Stimulated activated CD8-positive, alpha-beta memory T cell treated with anti-CD3 and anti-CD28 coated beads, Interleukin-4, amount 100 ng/mL, for 1 hour (primary cell): ENCODE measurements at places on chromosomes 4 and X.
A peak's percentile ranks its signal among the peaks of the same experiment; 100 is the strongest.

GRCh38 chr4:113586072-113586471 is 175.5 kb downstream of the CAMK2D start:
- no peak for DNase-seq

DNA sequence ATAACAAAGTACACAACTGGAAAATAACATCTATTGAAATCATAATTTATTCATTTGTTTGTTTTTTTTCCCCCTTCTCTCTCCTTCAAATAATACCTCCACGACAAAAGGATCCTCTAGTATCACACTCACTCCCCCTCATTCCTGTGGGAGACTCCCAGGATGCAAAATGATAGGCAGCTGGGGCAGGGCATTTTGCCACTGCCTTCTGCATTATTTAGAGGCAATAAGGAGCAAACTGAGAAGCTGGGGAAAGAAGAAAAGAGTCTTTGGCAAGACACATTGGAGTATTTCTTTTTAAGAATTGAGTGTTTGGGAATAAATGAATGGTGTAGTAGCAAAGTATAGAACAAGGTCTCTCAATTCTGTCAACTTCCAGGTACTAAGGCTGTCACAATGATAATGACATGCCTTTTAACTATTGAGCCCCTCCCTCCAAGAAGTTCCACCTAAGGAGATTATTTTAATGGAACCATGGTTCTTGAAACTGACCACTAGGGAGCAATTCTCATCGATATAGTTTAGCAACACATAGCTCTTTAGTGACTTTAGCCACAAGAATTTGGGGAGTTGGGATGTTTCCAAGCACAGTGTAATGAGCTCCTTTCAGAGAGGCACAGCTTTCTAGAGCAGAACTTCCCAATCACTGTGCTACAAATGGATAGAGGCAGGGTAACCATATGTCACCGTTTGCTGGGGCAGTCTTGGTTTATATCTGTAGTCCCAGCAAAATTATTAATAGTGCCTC is 303.3 kb downstream of the FRMPD4 start:
- no peak for DNase-seq

DNA sequence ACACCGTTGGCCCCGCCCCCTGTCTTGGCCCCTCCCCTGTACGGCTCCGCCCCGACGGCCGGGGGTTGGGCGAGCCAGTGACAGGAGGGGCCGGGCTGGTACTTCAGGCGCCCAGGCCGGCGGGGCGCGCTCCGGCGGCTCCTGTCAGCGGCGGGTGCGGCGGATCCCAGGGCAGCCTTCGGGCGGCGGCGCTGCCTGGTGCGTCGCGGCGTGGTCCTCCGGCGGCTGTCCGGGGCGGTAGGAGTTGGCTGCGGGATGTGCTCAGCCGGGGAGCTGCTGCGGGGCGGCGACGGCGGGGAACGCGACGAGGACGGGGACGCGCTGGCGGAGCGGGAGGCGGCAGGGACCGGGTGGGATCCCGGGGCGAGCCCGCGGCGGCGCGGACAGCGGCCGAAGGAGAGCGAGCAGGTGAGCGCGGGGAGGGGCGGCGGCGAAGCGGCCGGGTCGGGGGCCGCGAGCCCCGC is at the start of gene FAM241A:
Gene FAM241A (plus strand): TSS at position 129 of the 464 bp plus-strand sequence. CDS start 127 bp downstream, at position 256.
- DNase-seq, result peak; percentile 81

GRCh38 chr4:56681158-56681852 is at the start of gene HOPX:
Gene HOPX, minus strand, starts transcription at chr4:56681296. Its CDS starts 23,480 bp downstream, at chr4:56657816.
- no peak for DNase-seq

GRCh38 chrX:8672176-8672575 is 59.8 kb downstream of the ANOS1 start:
- no peak for DNase-seq

DNA sequence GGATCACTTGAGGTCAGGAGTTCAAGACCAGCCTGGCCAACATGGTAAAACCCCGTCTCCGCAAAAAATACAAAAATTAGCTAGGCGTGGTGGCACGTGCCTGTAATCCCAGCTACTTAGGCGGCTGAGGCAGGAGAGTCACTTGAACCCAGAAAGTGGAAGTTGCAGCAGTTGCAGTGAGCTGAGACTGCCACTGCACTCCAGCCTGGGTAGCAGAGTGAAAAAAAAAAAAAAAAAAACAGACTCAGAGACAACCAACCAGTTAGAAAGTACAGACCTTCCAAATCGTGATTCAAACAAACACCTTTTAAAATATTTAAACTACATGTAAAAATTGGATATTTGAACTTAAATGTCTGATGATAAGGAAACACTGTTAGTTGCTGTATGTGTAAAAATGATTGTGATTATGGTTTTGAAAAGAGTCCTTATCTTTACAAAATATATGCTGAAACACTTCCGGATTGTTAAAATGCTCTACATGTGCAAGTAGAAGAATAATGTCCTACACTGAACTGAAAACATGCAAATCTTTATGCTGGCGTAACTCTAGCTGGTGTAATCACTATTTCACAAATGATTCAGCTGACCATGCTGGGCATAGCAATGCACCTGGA is 37.8 kb downstream of the SH3KBP1 start:
- no peak for DNase-seq

- no peak for DNase-seq
Observed at GRCh38 chr4:39706741-39707511, 9.0 kb downstream of the UBE2K start.

DNA sequence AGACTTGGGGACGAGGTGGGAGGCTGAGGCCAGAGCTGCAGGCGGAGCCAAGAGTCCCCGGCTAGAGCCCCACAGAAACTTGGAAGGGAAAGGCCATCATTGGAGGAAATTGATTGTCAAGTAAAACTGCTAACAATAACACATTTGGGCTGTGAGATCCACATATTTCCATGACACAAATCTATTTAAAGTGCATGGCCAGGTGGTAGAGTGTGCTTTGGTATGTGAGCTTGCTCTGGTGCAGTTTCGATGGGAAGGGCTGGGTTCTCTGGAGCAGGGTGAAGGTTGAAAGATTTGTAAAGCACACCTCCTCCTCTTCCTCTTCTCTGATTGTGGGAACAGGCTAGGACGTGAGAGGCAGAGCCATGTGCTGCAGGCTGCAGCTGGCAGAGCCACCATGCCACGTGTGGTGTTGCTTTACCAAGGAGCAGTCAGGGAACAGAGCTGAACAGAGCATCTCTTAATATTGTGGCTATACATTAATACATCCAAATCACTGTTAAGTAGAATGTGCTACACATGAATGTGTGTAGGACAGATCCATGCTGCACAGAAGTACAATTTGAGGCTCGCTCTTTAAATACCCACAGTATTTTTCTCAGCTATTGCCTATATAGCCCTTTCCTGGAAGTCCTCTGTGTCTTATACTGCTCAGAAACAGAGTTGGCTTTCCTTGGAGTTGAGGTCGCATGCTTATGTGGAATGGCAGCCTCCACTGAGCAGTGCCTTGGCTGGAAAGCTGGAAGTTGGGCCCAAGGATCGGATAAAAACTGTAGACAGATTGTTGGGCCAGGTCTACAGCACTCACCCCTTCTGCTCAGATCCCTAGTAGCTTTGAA is 37.7 kb downstream of the FHDC1 start:
- DNase-seq, result no peak

- DNase-seq, result no peak
Observed at GRCh38 chrX:112527903-112528302, 151.8 kb downstream of the LHFPL1 start.

DNA sequence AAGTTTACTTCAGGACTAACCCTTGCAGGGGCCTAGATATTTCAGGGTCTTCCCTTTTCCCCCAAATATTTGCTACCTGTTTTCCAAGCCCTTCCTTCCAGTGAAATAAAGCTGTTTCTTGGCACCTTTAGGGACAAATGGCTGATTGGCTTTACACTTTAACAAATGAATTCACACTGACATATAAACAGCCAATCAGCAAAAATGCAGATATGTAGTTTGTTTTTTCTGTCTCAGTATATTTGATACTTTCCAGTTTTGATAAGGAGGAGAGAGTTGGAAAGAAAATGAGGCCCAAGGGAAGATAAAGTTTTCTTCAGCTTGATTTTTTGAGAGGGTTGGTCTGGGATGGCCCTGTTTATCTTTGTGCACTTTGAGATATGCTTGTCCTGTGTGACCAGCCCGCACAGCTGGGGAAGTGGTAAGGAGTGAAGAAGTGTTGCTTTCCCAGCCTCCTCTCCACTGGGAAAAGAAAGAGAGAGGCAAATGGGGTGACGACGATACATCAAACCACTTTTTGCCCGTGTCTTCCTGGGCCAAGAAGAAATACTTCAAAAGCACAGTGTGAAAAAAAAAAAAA is 67.5 kb downstream of the MGST2 start:
- DNase-seq, result no peak
